ENCODE measurements at places on chromosomes 5 and 9. TPM values are rescaled to one million over a fixed set of nuclear protein-coding genes. Genes with fewer than 3 reads are reported as not detected.

Gene DMRT3
- total RNA-seq, result not detected

Gene BTNL3
- not detected for total RNA-seq

Gene SCGB3A2
- not detected for total RNA-seq

Gene SLC6A3
- total RNA-seq, result 1.5 TPM

Gene STING1
- 0.77 TPM for total RNA-seq

Gene PFN3
- total RNA-seq, result not detected

Gene TXNDC8
- not detected for total RNA-seq

Gene CDX1
- not detected for total RNA-seq

Gene GPR150
- total RNA-seq, result 0.13 TPM

Gene ST8SIA4
- total RNA-seq, result 0.45 TPM

Gene PCDHB11
- not detected for total RNA-seq

Gene INSL4
- total RNA-seq, result 17.1 TPM

Gene TNC
- 0.58 TPM for total RNA-seq

Gene SLC34A3
- total RNA-seq, result 0.07 TPM

Gene FBP1
- not detected for total RNA-seq

Gene NPR3
- 16.9 TPM for total RNA-seq

Gene IFNE
- total RNA-seq, result 0.83 TPM

Gene FGF1
- 0.42 TPM for total RNA-seq

Gene IFNA13
- total RNA-seq, result not detected

Gene HACD4
- total RNA-seq, result 1.0 TPM

Gene PCDHGA5
- total RNA-seq, result 0.16 TPM

Gene PCDHA2
- total RNA-seq, result 0.06 TPM

Gene PDLIM4
- total RNA-seq, result 1.0 TPM

Gene FAM163B
- not detected for total RNA-seq

Gene OTP
- 0.08 TPM for total RNA-seq

Gene CAMK2A
- total RNA-seq, result 0.54 TPM

Gene CAPSL
- not detected for total RNA-seq

Gene ANKRD34B
- 0.05 TPM for total RNA-seq

Gene DAB2IP
- total RNA-seq, result 11.0 TPM

Gene OR1Q1
- 0.16 TPM for total RNA-seq

Gene TRPM6
- 2.5 TPM for total RNA-seq

Gene LCP2
- total RNA-seq, result not detected

Gene IL9
- not detected for total RNA-seq

Gene MINAR2
- total RNA-seq, result not detected

Gene RASGRF2
- 1.1 TPM for total RNA-seq

Gene SLC22A4
- total RNA-seq, result 4.9 TPM

Gene CBY3
- total RNA-seq, result not detected

Gene STKLD1
- 0.73 TPM for total RNA-seq

Gene SAPCD2
- total RNA-seq, result 20.3 TPM

Gene PCDHB14
- 0.06 TPM for total RNA-seq

Gene FRMD3
- total RNA-seq, result 6.4 TPM

Gene F2RL1
- 215 TPM for total RNA-seq

Gene CNTLN
- total RNA-seq, result 5.8 TPM

Gene BNC2
- 8.1 TPM for total RNA-seq

Gene BRINP1
- 0.14 TPM for total RNA-seq

Gene SPINK4
- not detected for total RNA-seq

Gene NRG2
- total RNA-seq, result 2.0 TPM

Gene FGF10
- total RNA-seq, result not detected

Gene RANBP3L
- total RNA-seq, result not detected

Gene SPINK6
- 0.27 TPM for total RNA-seq

Gene PCDHA1
- 0.08 TPM for total RNA-seq

Gene INSYN2B
- total RNA-seq, result 0.16 TPM

Gene DIPK1B
- 6.2 TPM for total RNA-seq

Gene SPATA31D4
- total RNA-seq, result not detected

Gene GRIN3A
- not detected for total RNA-seq

Measured in A549 treated with dexamethasone at 1 μM for 4 hours (cell line).